ENCODE measurements at places on chromosomes 5 and 9.

GRCh38 chr9:131099102-131099606, 2.8 kb downstream of the AIF1L start:
- no peak for DNase-seq

DNA sequence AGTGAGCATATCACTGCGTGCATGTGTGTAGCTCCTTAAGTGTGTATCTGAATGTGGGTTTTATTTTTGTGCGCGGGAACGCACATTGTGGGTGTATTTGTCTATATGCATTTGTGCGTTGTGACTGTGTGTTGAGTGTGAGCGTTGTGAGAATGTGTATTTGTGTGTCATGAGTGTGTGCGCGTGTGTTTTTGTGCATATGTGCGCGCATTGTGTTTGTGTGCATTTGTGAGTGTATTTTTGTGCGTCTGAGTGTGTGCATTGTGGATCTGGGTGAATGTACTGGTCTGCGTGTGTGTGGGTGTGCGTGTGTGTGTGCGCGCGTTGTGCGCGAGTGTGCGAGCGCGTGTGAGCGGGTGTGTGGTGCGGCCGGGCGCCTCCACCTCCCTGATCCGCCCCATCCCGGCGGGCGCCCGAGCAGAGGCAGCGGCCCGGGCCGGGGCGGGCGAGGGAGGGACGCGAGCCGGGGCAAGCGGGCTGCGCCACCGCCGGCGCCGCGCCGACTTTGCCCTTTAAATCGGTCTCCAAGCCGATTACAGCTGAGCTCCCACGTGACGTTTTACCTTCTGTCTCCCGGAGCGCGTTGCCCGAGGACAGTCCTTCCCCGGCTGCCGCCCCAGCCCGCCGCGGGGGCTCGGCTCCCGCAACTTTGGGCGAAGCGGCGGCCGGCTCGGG, at the start of gene RASGRF2:
RASGRF2 (plus strand) TSS at position 596 of the 675 bp plus-strand sequence. CDS start 376 bp downstream, outside the sequence.
- peak; percentile 60 for DNase-seq

- DNase-seq, result no peak
Observed at GRCh38 chr5:6446042-6446441, 2.6 kb upstream of the UBE2QL1 start.

GRCh38 chr9:115126404-115126803, 8.4 kb upstream of the TNC start:
- no peak for DNase-seq

GRCh38 chr9:112283582-112284253, 49.7 kb downstream of the PTBP3 start:
- no peak for DNase-seq

DNA sequence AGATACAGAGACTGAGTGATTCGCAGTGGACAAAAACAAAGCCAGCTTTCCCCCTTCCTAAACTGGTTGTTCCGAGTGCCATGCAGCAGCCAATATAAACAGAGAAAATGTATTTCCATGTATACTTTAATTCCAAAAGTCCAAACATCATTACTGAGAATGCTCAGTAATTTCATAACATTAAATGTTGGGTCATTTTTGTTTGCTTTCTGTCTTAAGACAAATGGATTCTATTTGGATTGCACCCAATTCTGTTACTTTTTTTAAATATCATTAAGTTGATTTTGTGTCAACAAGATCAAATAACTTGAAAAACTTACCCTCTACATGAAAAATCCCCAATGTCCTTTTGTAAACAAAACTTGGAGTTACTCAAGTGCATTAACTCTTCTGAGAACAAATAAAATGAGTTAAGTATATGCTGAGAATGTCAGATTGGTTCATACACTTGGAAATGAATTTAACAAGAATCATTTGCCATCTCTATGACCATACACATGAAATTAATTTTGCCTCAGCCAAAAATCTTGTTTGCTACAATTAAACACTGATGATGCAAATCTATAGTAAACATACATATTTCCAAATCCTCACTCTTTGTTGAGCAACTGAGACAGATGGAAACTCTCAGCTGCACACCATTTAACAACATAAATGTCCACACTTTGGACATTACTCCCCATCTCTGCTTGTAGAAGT, 19.4 kb downstream of the LURAP1L start:
- DNase-seq, result peak; percentile 56

DNA sequence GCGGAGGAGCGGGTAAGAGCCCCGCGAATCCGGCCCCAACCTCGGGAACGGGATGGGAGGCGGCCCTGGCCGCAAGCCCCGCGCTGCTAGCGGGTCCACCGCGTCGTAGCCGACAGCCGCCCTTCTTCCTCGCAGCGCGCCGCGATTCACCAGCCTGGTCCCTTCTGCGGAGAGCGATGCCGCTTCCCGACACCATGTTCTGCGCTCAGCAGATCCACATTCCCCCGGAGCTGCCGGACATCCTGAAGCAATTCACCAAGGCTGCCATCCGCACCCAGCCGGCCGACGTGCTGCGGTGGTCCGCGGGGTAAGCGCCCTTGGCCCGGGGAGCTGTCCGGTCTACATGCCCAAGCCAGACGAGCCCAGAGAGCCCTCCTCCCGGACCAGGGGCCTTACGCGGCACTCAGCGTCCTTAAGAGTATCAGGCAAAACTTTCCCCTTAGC, 335 bp downstream of the ROPN1L start:
- no peak for DNase-seq

- no peak for DNase-seq
Observed at GRCh38 chr9:75085640-75086039, 2.3 kb downstream of the NMRK1 start.

DNA sequence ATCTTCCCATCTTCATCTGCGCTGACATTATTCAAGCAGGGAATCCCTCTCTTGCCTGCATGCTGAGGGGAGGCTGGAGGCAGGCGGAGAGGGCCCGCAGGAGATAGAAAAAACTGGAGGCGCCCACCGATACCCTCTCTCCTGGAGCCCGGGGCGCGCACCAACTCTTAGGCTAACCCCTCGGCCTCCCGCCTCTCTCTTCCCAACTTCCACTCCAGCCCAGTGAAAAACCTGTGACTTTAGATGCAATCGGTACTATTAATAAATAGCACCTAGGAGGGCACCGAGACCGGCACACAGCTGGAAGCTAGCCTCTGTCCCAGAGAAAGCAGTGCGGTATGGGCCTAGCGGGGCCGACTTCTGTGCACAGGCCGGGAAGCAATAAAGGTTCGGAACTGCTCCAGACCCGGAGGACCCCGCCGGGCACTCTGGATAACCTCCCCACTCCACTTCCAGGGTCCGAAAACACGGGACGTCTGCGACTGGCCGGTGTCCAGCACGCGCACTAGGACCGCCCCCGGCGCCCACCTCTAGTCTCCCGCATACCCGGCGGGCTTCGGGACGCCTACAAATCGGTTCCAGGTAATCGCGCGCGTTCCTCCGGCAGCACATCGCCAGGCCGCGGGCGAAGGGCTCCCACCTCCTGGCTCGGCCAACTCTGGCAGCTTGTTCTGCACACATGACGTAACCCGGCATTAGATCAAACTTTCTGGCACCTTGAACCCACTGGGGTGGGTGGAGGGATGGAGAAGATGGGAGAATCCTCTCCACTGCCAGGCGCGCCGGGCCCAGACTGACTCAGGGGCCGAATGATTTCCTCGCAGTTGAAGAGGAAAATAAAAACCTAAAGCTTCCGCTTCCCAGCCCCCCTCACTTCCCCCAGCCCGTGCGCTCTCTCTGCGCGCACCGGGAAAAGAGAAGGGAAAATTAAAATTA, 1.4 kb downstream of the EFNA5 start:
- peak; percentile 39 for DNase-seq

DNA sequence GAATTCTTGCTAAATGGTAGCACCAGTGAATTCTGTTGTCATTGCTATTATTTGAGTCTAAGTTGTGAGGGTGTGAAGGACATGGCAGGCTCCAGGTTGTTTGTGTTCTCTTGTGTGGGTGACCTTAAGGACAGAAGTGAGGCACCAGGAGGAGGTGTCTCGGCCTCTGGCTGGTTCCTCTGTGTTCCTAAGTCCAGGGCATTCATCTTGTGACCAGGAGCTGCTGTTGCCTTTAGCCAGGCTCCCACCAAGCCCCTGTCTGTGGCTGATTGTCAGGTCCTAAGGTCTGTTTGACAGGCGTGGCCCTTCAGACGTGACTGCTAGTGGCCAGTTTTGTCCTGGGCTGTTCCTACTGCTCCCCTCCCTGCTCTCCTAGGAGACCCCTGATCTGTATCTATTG, 89.4 kb downstream of the ANGPTL2 start:
- DNase-seq, result no peak

DNA sequence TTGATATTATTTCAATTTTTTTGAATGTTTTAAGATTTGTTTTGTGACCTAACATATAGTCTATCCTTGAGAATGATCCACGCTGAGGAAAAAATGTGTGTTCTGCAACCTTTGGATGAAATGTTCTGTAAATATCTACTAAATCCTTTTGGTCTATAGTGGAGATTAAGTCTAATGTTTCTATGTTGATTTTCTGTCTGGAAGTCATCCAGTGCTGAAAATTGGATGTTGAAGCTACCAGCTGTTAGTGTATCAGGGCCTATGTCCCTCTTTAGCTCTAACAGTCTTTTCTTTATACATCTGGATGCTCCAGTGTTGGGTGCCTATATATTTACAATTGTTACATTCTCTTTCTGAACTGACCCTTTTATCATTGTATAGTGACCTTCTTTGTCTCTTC, 422.3 kb downstream of the TMEM232 start:
- DNase-seq, result no peak

DNA sequence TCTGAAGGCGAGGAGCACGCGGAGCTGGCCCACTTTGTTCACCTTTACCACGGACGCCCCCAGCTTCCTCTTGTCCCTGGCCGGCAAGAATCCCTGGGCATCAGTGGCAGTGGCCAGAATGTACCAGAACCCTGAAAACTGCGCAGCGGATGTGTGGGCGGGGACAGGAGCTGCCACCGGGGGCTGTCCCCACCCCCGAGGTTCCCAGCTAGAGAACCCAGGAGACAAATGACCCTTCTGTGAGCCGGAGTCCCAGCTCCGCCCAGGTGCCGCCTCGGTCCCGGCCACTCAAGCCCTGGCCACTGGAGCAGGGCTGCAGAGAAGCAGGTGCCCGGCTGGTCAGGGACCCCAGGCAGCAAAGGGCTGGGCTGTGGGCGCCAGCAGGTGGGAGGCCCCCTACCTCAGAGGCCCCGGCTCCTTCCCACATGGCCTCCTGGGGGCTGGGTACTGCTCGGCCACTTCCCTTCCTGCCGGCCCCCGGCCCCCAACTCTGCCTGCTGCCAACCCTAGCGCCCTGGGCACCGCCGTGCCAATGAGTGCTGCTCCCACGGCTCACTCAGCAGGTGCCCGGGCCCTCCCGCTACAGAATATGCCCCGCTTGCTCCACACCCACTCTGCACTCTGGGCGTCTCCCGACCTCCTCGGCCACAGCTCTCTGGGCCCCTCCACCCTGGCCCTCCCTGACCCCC, 713 bp downstream of the LCN10 start:
- DNase-seq, result no peak

GRCh38 chr5:163914910-163915309, 409.5 kb downstream of the MAT2B start:
- DNase-seq, result no peak

- peak; percentile 48 for DNase-seq
Observed at GRCh38 chr5:59798862-59799667, 94.5 kb downstream of the PDE4D start.

GRCh38 chr5:137833463-137833862, 34.2 kb upstream of the MYOT start:
- peak; percentile 70 for DNase-seq

DNA sequence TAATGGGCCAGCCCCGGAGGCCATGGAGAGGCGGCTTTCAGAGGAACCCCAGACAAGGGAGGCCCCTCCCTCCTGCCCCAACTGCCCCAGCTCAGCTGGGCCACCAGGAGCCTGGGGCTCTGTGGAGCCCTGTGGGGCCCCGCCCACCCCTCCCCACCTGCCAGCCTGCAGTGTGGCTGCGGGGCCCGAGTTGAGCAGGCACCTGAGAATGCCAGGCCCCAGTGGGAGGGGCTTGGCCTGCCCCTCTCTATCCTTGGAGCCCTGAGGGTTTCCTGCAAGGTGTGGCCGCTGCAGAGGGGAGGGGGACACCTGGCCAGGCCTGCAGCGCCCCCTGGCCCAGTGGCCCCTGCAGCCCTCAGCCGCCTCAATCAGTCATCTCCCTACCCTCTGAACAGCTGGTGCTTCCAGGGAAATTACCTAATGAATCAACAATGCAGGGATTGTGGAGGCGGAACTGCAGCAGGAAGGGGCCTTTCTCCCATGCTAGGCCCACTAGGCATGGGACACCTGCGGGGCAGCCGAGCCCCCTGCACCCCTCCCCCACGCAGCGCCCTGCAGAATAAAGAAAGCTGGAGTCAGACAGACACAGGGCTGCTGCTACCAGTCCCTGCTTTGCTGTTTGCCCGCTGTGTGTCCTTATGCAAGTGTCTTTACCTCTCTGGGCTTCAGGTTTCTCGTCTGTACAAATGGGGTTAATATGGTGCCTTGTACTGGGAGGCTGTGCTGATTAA, 48.0 kb downstream of the LMX1B start:
- DNase-seq, result no peak

GRCh38 chr5:36664766-36665165, 58.4 kb downstream of the SLC1A3 start:
- no peak for DNase-seq

DNA sequence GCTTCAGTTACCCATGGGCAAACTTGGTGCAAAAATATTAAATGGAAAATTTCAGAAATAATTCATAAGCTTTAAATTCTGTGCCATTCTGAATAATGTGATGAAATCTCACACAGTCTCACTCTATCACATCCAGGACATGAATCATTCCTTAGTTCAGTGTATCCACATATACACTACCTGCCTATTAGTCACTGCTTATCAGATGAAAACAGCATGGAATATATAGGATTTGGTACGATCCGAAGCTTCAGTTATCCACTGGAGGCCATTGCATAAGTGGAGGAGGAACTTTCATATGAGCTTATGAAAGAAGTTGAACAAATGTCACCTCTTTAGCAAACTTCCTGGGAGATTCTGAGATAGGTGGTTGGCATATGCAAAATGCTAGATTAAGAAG, 64.2 kb downstream of the GAPVD1 start:
- DNase-seq, result no peak

DNA sequence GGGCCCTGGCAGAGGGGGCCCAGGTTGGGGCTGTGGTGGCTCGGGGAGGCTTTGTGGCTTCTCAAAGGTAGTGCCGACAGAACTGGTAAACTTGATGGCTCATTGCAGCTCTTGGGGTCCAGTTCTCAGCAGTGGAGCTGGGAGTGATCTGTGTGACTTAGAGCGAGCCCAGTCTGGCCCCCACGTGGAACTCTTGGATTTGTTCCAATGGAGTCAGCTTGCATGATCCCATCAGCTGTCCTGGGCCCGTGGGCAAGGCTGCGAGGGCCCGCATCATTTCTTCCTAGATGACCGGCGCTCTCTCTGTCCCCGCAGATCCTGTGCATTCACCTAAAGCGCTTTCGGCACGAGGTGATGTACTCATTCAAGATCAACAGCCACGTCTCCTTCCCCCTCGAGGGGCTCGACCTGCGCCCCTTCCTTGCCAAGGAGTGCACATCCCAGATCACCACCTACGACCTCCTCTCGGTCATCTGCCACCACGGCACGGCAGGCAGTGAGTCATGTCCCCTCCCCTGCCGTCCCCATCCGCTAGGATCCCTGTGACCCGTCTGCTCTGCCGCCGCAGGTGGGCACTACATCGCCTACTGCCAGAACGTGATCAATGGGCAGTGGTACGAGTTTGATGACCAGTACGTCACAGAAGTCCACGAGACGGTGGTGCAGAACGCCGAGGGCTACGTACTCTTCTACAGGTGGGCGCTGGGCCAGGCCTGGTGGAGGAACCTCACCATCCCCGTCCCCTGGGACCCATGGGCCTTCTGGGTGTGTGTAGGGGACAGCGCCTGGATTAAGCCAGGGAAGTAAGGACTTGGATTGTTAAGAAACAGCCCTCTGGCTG, 39.2 kb downstream of the USP20 start:
- no peak for DNase-seq

- no peak for DNase-seq
Observed at GRCh38 chr9:32533336-32533735, 7.3 kb upstream of the RIGI start.

- peak; percentile 44 for DNase-seq
Observed at GRCh38 chr5:88660947-88661805, 221.8 kb downstream of the MEF2C start.

Data from HCEC 1CT (cell line).